Stimulated activated CD4-positive, alpha-beta T cell treated with anti-CD3 and anti-CD28 coated beads, Interleukin-4, amount 100 ng/mL, for 48 hours (primary cell): ENCODE measurements at places on chromosomes 6 and 20.

GRCh38 chr6:153334121-153334520 is 203.0 kb upstream of the RGS17 start:
- no peak for DNase-seq

GRCh38 chr6:167532410-167533288 is 207.8 kb downstream of the TTLL2 start:
- DNase-seq: no peak

- DNase-seq: no peak
Measured at GRCh38 chr6:30491991-30492952, 3.0 kb downstream of the HLA-E start.

GRCh38 chr6:143167224-143167623 is 106.5 kb downstream of the AIG1 start:
- DNase-seq: no peak

GRCh38 chr20:56359212-56360132 is 698 bp downstream of the FAM210B start:
- DNase-seq: no peak

DNA sequence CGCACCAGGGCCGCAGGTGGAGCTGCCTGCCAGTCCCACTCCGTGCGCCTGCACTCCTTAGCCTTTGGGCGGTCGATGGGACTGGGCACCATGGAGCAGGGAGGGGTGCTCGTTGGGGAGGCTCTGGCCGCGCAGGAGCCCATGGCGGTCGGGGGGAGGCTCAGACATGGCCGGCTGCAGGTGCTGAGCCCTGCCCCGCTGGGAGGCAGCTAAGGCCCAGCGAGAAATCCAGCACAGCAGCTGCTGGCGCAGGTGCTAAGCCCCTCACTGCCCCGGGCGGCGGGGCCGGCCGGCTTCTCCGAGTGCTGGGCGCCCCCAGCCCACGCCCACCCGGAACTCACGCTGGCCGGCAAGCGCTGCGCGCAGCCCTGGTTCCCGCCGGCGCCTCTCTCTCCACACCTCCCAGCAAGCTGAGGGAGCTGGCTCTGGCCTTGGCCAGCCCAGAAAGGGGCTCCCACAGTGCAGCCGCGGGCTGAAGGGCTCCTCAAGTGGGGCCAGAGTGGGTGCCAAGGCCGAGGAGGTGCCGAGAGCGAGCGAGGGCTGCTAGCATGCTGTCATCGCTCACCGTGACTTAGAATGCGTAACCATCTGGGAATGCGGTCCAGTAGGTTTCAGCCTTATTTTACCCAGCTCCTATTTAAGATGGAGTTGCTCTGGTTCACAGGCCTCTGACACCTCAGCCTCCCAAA is 77.3 kb downstream of the C6orf52 start:
- DNase-seq: no peak

- no peak for DNase-seq
Measured at GRCh38 chr6:166325383-166326042, 16.8 kb downstream of the SFT2D1 start.

DNA sequence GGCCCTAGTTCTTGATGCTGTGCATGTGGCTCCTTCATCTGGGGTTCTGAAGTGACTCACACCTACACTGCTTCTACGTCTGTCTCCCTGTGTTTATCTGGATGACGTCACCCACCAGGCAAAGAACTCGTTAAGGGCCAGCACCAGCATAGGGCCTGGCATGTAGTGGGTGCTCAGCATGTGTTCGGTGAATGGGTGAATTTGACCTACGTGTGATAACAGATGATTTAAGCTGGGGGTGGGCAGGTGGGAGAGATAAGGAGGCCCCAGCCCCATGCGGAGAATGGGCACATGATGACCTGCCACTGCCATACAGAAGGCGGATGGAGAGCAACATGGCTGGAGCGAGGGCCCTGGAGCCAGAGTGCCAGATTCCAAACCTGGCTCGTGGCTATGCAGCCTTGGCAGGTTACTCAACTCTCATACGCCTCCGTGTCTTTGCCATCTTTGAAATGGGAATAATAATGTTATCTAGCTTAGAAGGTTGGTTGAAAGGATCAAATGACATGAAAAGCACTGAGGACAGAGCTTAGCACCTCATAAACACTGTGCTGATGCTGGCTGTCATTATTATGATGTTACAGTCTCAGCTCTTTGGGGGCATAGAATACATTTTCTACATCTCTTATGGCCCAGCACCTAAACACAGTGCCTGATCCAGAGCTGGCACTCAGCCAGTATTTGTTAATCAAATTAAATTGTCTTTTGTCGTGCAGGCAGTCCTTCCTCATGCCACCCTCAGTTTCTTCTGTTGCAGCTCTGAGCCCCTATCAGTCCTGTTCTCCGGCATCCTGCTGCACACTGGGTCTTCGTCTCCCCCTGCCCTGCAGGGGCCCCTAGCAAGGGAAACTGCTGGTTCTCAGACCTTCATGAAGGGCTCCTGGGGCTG is 39.6 kb downstream of the VEGFA start:
- DNase-seq: no peak

DNA sequence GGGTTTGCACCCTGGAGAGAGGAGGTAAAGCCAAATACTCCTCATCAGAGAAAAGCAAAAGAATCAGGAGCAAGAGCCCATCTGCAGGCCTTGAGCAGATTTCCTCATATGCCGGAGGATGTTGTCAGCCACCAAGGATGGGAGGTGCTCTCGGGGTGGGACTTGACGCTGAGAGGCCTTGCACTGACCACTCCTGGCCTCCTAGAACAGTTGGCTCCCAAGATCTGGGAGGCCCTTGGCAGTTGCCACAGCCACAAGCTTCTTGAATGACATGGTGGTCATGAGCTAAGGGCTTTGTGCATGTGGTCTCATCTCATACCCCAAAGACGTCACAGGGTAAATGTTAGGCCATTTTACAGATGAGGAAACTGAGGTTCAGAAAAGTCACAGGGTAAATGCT is 75.2 kb upstream of the PMEPA1 start:
- DNase-seq: no peak

DNA sequence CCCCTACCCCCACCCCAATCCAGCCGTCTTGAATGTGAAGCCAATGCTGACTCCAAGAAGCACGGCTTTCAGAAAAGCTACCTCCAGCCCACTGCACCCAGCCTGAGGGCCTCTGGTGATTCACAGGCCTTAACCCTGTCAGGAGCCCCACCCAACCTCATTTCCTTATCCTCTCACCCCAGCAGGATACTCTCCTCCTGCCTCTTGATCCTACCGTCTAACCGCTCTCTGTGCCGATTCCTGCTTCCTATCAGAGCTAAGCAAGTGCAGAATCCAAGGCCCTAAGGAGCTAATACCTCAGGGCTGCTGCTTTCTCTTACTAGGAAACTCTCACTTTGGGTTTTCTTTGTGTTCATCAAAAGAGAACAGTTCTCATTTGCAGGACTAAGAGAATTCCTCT is 47.2 kb downstream of the TRERF1 start:
- DNase-seq: no peak

DNA sequence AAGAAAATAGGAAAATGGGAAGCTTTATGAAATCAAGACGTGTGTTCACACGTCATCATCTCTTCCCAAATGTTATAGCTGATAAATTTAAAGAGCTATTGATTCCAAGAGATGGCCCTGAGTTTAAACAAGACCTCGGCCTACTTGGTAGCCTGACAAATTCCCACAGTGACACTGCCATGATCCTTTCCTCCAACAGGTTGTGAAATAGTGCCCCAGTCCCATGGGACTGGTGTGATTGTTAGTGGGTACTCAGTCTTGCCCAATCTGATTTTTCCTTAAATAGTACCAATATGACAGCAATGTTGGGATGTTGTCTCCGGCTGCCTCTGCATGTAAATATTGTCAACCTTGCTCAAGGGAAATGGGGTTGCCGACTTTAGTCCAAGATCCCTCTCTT is 34.5 kb downstream of the RIOK1 start:
- DNase-seq: no peak

DNA sequence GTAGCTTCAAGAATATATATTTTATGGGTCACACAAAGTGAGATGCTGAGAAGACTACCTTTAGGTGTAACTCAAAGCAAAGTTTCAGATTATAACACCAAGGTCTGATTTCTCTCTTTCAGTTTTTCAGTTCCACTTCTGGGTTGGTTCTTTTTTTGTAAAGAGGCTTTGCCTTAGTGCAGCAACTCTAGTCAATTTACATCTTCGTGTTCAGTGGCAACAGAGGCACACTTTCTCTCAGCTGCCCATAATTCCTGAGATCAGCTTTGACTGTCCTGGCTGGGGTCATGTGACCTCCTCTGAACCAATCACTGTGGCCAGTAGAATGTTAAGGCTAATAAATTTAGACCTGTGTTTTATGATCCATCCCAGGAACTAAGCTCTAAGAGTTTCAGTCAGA is 120.2 kb downstream of the TINAG start:
- no peak for DNase-seq

- DNase-seq: no peak
Measured at GRCh38 chr20:51058017-51058416, 35.1 kb upstream of the KCNG1 start.

DNA sequence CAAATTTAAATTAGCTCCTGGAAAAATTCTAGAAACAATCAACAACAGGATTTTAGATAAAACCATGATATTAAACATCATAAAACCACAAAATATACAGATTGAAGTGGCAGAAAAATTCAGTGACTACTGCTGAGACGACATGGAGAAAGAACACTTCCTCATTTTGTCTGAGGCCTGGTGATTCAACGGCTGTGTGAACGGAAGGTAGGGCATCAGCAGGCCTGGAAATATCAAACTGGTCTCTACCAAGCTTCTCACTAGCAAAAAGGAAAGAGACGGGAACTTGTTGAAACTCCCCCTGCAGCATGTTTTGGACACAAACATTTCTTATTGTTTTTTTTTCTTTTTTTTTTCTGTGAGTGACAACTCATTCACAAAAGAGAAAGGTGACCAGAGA is 58.0 kb upstream of the AHI1 start:
- no peak for DNase-seq

- no peak for DNase-seq
Measured at GRCh38 chr6:35903679-35904078, 17.2 kb downstream of the SRPK1 start.

DNA sequence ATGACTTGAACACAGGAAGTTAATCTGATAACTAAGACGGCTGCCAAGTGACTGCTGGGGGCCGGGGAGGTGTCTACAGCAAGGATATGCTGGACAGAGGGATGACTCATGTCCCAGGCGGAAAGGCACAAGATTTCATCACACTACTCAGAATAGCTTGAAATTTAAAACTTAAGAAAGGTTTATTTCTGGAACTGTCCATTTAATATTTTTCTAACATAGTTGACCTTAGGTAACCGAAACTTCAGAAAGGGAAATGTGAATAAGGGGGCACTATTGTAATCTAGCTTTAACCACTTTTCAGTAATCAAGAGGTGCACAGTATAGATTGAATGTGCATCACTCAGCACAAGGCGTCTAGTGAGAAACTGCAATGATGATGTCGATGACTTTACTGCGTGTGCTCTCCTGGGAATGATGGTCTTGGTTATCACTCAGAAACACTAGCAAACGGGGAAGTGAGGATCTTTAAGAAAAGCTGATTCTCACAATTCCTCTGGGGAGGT is 171.5 kb downstream of the QKI start:
- no peak for DNase-seq

GRCh38 chr6:151393410-151393809 is 2.1 kb upstream of the ZBTB2 start:
- no peak for DNase-seq

DNA sequence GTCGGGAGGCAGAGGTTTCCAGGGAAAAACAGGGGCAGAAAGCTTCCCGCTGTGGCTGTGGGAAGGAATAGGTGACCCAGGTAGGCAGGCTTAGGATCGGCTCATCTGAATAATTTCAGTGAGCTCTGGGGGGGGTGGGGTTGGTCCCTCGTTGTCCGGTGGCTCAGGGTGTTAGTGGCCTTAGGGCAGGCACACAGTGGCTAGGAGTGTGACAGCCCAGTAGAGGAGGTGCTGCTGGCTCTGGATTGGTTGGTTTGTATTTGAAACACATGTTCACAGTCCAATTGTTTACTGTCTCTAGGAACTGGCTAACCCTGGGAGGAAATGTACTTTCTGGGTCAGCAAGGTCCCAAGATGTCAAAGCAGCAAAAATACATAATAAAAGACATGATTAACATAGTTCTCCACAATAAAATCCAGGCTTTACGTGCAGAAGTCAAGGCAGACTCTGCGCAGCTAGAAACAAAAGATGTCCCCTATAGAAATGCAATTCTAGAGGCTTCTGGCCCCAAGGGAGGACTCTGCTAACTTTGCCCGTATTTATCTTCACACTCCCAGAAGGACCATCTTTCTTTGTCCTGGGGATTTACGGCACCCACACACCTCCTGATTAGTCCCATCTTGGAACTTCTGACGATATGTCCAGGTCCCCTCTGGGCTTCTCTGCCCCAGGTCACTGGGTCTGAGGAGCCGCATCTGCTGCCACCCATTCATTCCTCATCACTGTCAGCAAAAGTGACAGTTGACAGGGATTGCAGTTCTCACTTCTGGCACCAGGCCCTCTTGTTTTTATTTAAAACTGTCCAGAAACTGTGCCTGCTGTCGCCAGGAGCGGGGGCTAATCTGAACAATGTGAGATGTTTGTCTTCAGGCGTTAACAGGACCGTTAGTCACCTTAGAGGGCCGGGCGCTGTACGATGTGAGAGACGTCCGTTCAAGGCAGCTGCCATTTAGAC is 18.7 kb downstream of the MOCS3 start:
- DNase-seq: no peak

DNA sequence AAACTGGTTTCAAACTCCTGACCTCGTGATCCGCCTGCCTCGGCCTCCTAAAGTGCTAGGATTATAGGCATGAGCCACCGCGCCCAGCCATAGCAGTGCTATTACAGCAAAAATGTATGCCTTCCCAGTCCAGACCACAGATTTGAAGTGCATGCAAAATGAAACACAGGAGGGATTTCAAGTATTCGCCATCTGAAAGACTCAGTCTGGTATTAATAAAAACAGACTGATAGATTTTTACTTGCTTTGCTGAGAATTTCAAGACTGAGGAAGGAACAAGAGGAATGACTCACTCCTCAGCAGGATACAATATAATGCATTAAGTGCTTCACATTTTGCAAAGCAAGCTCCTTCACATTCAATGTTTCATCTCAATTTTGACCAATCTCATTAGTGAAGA is 134.9 kb downstream of the TMEM200A start:
- DNase-seq: no peak

- DNase-seq: no peak
Measured at GRCh38 chr20:36254076-36254475, 17.8 kb downstream of the AAR2 start.

DNA sequence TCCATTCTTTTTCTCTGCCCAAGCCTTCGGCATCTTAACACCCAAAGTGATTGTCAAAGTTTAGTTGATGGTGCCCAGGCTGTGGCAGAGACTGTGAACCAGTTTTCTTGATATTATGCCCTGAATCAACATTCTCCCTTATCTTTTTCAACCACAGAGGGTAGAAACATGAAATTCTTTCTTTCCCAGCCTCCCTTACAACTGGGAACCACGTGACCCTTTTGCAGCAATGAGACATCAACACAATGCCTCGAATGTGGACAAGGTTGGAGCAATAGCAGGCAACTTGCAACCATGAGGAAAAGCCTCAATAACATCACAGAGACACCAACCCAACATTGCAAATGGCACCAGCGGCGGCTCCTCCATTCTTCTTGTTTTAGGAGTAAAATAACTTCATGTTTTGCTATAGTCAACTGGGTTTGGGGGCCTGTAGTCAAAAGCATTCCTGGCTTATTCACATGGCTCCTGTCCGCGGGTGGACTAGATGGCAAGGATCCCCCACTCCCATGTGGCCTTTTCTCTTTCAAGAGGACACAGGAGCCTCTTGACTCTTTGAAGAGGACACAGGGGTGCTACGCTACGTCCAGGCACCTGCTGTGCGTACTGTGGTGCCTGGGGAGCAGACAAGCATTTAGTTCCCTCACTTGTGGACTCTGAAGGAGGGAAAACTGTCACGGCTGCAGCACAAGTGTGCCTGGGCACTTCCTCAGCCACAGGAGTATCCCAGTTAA is 90.5 kb downstream of the NOL4L start:
- no peak for DNase-seq

- no peak for DNase-seq
Measured at GRCh38 chr6:147061252-147061651, 143.0 kb upstream of the STXBP5 start.
